ENCODE measurements at places on chromosomes 3 and 15.

GRCh38 chr15:82531496-82532382 is 8.5 kb downstream of the RPS17 start:
- no peak for DNase-seq

- no peak for DNase-seq
Observed at GRCh38 chr3:122365073-122365472, 18.0 kb downstream of the MIX23 start.

DNA sequence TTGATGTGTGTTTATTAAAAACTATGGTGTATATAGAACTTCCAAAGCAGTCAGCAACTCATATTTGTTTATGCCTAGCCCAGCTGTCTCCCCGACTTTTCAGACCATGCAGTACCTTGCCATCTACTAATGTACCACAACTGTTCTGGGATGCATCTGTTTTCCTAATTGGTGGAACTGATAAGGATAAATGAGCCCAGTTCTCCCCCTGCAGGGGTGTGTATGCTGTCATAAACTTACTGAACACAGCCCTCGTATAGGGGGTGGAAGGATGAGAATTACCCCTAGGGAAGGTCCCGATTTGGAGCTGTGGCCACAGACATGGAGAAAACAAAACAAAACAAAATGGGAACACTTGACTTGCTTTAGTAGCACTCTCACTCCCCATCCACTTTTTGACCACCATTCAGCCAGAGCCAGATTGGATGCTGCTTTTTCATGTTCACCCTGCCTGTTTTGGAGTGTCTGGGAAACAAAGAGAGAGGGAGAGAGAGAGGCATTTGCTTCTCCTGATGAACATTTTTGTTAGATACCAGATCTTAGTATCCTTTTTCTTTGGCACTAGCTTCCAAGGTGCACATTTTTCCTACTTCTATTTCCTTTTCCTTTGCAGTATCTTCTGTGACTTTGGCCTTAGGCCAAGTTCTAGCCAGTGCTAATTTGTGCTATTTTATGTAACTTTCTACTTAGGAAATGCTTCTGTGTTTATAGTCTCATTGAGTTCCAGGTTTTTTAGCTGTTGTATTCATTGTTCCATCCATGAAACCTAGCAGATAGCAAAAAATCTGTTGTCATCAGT is 29.1 kb downstream of the CADM2 start:
- DNase-seq = no peak

DNA sequence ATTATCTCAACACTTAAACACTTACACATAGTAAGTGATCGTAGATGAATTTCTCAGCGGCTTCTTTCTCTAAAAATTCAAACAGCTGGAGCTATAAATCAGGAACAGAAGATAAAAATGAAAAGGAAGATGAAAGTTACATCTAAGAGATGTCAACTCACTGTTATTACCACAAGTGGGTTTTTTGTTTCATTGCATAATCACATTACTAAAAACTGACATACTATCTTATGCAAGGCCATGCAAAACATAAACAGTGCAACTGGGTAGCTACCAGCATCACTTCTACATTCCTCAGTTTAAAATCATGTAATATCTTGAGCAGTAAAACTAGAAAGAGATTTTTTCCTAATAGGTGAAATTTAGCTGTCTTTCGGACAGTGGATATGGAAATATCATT is 14.9 kb downstream of the MINDY4B start:
- no peak for DNase-seq

GRCh38 chr3:62696011-62696410 is 179.2 kb downstream of the CADPS start:
- DNase-seq = no peak

DNA sequence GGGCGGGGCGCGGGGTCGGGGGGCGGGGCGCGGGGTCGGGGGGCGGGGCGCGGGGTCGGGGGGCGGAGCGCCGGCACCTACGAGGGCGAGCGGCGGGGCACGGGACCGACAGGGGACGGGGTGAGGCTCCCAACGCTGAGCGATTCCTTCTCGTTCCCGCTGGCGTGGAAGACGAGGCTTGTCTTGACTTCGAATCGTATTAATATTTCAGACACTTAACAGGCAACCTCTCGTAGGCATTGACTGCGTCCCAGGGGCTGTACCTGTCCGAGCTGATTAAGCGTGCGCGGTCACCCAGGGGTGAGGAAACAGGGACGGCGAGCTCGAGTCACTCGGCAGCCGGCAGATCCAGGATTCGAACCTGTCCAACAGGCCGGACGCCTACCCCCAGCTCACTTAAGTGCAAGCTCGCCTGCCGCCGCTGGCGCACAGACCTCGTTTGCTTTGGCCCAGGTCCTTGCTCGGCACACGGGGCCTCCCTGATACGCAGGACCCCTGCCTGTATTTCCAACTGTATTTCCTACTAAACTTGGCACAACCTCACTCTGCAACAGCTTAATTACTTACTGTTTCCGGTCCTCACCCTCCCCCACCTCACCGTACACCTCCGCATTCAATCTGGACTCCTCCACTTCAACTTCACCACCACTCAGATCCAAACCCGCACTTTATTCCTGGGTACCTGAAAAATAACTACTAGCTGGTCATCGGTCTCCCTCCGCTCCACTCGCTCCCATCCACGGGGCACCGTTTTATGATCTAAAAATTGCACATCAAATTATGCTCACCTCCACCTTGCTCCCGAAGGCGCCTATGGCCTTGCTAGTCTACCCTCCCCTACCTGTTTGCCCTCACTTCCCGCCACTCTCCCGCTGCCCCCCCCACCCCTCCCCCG is 722 bp upstream of the ZXDC start:
- no peak for DNase-seq

GRCh38 chr3:23493889-23494288 is 290.8 kb downstream of the UBE2E2 start:
- no peak for DNase-seq

- no peak for DNase-seq
Observed at GRCh38 chr3:23404246-23404645, 201.1 kb downstream of the UBE2E2 start.

GRCh38 chr3:101809178-101810021 is 30.4 kb downstream of the NXPE3 start:
- DNase-seq = peak; percentile 29

DNA sequence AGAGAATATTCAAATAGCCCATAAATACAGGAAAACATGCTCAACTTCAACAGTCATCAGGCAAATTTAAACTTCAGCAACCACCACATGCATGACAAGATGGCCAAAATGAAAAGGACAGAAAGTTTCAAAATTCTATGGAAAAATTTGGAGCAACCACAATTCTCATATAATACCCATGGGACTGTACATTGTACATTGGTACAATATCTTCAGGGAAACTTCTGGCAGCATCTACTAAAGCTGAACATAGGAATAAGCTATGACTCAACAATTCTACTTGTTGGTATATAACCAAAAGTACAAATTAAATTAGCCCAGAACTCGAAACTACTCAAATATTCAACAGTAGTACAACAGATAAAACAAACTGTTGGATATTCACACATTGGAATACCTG is 847.6 kb downstream of the TBL1XR1 start:
- no peak for DNase-seq

Measured in activated CD4-positive, alpha-beta T cell treated with anti-CD3 and anti-CD28 coated beads, Interleukin-2, amount 50 U/mL, for 1 hour (primary cell).